ENCODE measurements at places on chromosomes 12 and 14.

GRCh38 chr14:62546862-62547474, 498.3 kb downstream of the KCNH5 start:
- no peak for DNase-seq

- DNase-seq: no peak
These were observed 76.9 kb upstream of the HMGA2 start for GRCh38 chr12:65747338-65747737.

GRCh38 chr14:22291406-22291805, 297.6 kb downstream of the DAD1 start:
- DNase-seq: no peak

GRCh38 chr14:76984297-76984696, 44.2 kb downstream of the IRF2BPL start:
- DNase-seq: no peak

- no peak for DNase-seq
These were observed 10.1 kb downstream of the VDR start for GRCh38 chr12:47894652-47895051.

- no peak for DNase-seq
These were observed 224.4 kb downstream of the NPAS3 start for GRCh38 chr14:33163109-33163508.

DNA sequence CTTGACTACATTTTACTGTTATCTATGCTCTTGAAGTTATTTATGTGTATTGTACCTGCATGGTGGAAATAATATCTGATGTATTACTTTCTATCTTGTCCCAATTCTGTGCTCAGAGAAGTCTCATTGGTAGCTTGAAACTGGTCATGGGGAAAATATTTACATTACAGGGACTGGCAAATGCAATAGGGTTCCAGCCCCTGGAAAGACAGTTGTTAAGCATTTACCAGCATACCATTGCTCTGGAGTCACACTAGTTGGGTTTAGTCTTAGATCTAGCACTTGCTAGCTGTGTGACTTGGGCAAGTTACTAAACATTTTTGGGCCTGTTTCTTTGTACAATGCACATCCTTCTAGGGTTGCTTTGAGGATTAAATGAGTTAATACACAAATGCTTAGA, 86.3 kb upstream of the NRXN3 start:
- no peak for DNase-seq

GRCh38 chr12:101204602-101205304, 5.3 kb downstream of the SLC5A8 start:
- DNase-seq: peak; percentile 50

- peak; percentile 45 for DNase-seq
These were observed 5.4 kb downstream of the SAMD4A start for GRCh38 chr14:54572316-54572715.

DNA sequence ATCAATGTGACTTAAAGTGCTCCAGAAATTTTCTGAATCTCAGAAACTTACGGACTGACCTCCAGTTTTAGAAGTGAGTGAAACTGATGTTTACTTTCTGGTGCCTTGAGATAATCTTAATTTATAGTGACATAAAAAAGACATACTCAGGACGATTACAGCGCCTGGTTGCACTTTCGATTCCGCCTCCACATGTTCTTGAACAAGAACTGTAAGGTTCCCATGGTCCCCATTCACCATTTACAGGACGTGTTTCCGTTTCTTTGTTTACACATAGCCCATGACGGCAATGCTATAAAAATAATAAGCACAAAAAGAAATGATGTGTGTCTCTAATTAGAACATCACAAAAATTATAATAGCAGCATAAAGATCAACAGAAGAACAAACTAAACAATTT, 98.2 kb downstream of the ADAMTS20 start:
- no peak for DNase-seq

- DNase-seq: peak; percentile 1
These were observed 101.7 kb downstream of the TMTC1 start for GRCh38 chr12:29682088-29682487.

GRCh38 chr14:32567543-32568384, 238.7 kb downstream of the AKAP6 start:
- no peak for DNase-seq

DNA sequence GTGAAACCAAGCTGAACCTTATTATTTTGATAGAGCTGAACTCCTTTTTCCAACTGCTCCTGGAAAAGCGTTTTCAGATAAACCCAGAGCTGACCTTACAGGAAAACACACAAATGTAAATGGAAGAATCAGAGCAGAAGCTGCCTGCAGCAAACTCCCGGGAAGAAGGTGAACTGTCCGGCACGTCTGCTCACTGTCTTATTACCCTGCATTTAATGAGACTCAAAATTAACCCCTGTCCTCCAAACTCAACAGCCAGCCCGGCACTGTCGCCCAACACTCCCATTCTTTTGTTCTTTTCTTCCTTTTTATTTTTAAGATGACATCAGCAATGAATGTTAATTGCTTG, 1046.9 kb upstream of the FLRT2 start:
- no peak for DNase-seq

- no peak for DNase-seq
These were observed 81.0 kb downstream of the CLMN start for GRCh38 chr14:95238487-95239298.

GRCh38 chr14:31326111-31326510, 94.2 kb downstream of the HEATR5A start:
- peak; percentile 4 for DNase-seq

DNA sequence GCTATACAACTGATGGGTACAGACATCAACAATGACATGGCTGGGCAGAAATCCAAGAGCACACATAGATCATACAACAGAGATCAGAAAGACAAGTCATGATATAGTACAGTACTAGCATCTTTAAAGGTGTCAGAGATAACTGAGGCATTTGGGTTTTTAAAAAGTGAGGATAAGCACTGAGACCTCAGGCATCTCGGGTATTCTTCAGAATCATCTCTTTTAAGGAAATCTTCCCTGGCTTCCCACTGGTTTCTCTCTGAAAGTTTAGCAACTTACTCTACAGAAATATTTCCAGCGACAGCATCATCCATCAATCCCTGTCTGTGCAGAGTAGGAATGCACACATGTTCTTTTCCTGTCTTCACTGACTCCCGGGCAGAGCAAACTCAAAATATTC, 93.2 kb upstream of the PARP11 start:
- no peak for DNase-seq
